ENCODE measurements at places on chromosomes 1 and 21.

GRCh38 chr1:86773341-86774288 lies 69.2 kb downstream of the SH3GLB1 start:
- DNase-seq = no peak

DNA sequence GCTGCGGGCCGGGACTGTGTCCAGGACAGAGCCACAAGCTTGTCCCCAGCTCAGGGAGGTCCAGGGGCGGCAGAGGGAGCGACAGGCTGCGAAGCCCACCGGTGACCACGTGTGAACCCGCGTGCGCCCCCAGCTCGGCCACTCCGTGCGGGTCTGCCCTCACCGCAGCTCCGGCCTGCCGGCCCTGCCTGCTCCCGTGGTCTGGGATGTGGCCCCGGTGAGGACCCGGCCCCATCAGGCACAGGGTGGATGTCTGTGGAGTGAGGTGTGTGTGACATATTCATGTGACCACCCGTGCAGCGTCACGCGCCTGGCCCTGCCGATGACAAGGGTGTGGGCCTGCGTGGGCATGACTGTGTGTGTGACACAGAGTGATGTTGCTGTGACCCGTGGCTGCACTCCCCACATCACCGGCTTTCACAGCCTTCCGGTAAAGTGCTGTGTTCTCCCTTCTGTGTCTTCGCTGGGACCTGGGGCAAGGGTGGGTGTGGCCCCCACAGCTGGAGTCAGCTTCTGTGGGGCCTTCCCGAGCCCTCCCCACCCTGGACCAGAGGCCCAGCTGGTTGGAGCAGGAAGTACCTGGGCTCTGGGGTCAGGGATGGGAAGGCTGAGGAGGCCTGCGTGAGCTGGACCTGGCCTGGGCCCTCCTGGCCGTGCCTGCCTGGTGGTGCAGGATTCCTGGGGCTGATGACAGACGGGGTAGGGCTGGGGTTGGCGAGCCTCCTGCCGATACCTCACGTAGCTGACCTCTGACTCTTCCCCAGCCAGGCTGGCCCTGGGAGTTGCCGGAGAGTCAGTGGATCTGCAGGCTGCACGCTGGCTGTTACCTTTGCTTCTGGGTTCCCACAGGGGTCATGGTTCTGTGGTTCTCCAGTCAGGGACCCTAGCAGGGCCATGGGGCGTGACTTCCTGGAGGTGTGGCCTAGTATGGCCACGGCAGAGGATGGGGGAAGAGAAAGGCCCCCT lies 4.1 kb downstream of the RNF223 start:
- no peak for DNase-seq

DNA sequence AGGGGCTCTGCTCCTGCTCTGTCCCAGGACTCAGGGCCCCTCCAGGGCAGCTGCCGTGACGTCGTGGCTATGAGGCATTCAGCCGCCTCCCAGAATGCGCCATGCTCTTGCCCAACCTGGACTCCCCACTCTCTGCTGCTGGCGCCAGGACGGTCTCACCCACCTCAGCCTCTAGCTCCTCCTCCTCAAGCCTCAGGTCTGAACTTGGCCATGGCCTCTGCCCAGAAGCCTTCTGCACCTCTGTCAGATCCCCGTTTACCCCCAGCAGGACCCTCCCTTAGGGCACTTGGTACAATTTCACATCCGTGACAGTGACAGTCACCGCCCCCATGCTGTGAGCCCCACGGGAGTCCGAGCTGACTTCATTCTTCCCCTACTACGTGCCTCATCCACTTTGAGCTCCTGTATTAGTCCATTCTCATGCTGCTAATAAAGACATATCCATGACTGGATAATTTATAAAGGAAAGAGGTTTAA lies 4.9 kb downstream of the CSTB start:
- no peak for DNase-seq

DNA sequence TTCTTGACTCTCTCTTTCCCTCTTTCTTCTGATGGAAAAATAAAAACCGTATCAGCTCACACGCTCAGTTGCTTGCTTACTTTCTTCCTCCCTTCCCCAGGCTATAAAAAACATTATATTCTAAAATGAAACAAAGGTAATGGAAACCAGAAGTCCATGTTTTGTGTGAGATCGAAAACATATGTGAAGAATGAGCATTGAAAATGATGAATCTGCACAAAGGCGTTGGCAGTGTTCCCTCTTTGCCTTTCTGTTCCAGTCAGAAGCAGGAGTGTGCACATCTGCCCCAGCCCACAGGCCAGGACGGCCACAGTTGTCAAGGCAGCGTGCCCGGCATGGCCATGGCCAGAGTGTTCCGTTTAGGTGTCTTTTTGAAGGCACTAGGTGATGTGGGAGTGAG lies 185.3 kb upstream of the USP24 start:
- DNase-seq = no peak

GRCh38 chr1:109845658-109846057 lies 65.0 kb upstream of the CSF1 start:
- DNase-seq = no peak

DNA sequence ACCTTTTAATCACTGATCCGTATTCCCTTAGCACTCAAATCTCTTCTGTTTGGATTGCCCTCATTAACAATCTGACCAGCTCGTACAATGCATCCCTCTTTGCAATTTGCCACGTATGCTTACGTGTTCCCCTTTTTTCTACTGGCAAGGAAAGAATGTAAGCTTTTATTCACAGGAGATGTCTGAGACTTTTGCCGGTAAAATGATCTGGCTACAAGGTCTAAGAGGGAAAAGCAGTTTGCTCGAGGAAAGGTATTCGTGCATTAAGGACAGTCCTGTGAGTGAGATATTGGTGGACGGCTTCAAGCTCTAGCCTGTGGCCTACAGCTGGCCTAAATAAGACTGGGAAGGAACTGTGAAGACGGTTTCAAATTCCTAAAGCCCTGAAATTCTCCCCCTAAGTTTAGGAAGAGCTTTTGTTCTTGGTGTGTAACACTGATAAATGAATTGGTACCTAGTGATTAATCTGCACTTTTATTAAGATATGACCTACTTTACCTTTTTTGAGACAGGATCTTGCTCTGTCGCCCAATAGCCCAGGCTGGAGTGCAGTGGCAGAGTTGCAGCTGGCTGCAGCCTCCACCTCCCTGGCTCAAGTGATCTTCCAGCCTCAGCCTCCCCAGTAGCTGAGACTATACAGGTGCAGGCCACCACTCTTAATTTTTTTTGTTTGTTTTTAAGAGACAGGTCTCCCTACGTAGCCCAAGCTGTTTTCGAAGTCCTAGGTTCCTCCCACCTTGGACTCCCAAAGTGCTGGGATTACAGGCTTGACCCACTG lies 895 bp upstream of the UBR4 start:
- no peak for DNase-seq

DNA sequence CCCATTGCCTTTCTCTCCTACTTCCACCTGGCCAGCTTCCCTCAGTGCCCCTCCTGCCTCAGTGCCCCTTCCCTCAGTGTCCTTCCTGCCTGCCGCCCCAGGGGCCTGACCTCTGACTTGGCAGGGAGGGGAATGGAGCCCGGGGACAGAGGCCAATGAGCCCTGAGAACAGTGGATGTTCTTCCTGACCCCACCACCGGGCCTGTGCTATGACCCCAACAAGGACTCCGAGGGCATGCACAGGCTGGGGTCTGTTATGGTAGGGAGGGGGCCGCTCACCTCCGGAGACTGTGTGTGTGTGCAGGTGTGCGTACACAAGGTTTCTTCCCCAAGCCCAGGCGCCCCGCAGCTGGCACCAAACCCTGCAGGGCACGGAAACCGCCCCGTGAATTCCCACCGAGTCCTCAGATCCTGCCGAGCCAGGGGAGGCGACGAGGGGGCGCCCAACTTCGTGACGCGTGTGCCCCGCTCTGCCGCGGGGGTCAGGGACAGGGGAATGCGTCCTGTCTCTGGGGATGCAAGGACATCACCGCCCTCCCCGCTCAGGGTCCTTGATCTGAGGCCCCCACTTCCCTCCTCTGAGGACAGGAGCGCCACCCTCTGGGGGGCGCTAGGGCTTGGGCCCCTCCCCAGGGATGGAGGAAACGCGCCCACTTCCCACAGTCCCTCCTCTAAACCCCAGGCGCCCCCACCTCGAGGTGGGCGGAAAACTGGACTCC lies 766 bp downstream of the RAP1GAP start:
- DNase-seq = no peak

DNA sequence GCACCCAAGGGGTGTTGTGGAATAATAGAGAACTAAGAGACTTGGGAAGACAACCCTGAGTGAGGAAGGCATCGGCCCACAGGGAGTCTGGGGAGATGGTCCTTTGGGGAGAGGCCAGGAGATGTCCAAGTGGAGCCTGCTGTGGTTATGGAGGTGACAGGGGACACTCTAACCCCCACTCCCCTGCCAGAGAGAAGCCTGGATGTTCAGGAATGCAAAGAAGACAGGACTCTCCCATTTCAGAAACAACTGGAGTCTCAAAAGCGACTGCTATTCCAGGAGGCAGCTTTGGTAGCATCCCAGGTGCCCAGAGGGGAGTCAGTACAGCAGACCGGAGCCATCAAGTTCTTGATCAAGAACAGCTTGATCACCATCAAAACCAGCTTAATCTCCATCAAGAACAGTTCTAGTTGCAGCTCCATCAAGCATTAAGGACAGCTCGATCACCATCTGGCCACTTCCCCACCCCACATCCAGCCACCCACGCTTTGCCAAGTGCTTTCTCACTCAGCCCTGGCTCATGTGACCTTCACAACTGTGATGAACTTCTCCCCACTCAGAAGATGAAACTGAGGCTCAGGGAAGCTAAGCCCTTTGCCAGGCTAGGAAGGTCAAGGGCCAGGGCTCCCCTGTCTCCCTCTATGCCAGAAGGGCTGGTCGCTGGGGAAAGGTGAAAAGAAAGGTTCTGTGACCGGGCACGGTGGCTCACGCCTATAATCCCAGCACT lies 743 bp downstream of the CD52 start:
- no peak for DNase-seq
